ENCODE measurements at places on chromosomes 2 and 18.

GRCh38 chr2:201256082-201256481, 4.3 kb upstream of the CASP8 start:
- no peak for DNase-seq

- DNase-seq = no peak
Measured at GRCh38 chr2:8146132-8147005, 535.5 kb upstream of the ID2 start.

DNA sequence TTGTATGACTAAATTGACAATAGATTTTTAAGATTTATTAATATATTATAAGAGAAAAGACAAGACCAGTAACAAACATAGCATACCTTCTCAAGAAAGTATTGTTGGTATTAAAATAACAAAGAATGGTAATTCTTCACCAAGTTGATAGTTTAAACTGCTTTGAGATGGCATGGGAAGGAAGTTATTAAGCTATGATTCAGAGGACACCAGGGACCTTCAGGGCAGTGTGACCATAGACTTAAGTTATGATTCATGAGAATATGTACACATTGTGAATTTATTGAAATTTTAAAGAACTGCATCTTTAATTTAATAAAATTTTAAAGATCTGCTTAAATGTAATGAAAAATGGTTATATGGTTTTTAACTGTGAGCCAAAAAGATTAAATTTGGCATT, 205.7 kb downstream of the DSEL start:
- DNase-seq = no peak

DNA sequence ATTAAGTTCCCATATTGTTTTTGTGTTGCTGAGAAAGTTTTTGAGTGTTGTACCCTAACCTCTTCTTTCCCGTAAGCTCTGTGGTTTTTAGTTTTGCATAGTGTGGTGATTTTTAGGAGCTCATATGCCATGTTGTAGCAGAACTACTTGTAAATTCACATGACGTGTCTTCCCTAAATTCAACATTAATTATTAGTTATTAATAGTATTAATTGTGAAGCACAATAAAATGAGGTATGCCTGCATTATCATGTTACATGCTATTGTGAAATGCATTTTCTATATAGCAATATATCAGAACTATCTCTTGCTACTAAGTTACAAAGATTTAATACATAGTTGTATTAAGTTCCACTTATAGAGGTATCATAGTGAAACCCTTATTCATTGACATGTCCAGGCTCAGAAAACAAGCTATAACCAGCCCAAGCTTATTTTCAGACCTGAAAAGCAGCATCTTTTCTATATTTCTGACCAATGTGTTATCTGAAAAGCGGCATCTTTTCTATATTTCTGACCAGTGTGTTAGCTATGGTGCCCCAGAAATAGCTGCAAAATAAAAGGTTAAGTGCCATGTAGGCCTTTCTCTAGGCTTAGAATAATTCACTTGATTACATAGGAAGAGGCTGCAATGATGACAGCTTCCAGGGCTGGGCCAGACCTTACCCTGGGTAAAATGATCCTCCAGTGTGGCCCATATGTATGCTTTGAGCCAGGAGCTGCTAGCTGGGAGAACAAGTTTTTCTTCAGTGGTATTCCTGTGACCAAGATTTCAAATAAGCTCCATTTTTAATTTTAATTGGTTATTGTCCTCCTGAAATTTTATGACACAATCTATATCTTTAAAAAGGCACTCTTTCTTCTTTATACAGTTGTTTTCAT, 21.6 kb downstream of the EPAS1 start:
- no peak for DNase-seq

Measured in tibial nerve (tissue), 4 donors.